Left renal pelvis (tissue), 4 donors: ENCODE measurements at places on chromosomes 6 and 20. TPM values are rescaled to one million over a fixed set of nuclear protein-coding genes. Genes with fewer than 3 reads are reported as not detected.

DNA sequence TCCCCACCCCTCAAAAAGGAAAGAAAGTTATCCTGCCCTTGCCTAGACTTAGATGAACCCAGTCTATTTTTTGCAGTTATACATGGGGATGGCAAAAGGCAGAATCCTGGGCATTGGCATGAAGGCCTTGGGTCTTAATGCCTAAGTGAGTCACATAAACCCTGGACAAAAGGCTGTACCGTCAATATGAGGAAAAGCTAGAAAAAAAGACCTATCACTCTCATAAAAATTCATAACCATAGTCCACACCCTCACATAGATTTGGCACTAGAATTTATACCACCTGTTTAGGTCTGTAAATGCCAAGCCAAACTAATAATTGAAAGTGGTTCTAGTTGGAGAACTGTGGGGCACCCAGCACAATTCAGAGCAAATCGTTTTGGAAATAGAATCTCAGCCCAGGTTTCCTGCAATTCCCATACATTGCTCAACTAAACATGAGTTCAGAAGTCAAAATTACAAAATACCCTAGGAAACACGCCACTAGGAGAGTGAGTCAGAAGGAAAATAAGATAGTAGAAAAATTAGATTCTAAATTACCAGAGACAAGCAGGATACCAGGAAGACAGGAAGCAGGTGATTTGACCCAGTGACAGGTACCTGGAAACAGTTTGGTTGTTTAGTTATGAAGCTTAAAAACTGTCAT is 70.4 kb upstream of the FUCA2 start:
- DNase-seq, result no peak

- DNase-seq, result no peak
These were observed 6.9 kb downstream of the STK35 start for GRCh38 chr20:2108498-2108897.

DNA sequence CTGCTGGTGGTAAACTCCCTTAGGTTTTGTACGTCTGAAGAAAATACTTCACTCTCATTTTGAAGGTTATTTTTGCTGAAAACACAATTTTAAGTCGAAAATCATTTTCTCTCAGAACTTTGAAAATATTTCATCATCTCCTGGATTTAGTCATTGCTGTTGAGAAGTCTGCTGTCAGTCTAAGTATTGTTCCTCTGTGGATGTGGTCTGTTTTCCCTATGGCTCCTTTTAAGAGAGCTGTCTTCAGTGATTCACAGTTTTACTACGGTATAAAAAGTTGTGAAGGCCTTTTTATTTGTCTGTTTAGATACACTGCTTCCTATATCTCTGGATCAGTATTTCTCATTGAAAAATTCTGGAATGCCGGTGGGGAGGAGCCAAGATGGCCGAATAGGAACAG is 159.3 kb downstream of the GJA10 start:
- no peak for DNase-seq

Gene RIMS4
- 0.88 TPM for polyA plus RNA-seq

GRCh38 chr6:136230219-136230853 is 19.8 kb downstream of the MTFR2 start:
- no peak for DNase-seq

DNA sequence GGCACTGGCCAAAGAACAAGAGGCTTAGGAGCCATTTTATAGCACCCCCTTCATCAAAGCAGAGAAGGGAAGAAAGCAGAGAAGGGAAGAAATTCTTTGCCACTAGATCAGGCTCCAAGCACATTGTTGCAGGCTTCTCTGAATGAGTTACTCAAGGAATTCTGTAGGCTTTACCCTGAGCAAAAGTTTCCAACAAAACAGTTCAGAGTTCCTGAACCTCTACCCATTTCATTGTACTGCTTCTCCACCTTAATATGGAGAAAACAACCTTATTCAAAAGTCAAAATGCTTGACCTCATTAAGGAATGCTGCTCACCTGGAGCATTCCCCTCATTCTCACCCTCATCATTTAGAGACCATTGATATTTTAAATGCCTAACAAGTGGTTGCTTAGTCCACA is 115.5 kb upstream of the LOC128125822 start:
- no peak for DNase-seq

Gene RAB22A
- 21.3 TPM for polyA plus RNA-seq

DNA sequence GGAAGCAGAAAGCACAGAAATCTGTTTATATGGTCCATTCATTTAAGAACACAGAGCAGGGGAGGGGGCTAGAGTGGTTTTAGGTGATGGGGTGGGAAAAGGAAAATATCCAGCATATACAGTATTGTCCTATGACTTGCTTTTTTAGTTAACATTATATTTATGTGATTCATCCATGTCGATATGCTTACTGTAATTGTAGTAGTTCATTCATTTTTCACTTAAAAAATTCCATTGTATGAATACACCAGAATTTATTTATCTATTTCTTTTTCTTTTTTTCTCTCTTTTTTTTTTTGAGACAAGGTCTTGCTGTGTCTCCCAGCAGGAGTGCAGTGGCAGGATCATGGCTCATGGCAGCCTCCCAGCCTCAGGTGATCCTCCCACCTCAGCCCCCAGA is 9.6 kb upstream of the PRIM2 start:
- DNase-seq, result no peak

GRCh38 chr20:24761220-24762065 is 187.6 kb upstream of the CST7 start:
- DNase-seq, result no peak
